Heart left ventricle (tissue), 16 donors: ENCODE measurements at places on chromosomes 1 and 21.

DNA sequence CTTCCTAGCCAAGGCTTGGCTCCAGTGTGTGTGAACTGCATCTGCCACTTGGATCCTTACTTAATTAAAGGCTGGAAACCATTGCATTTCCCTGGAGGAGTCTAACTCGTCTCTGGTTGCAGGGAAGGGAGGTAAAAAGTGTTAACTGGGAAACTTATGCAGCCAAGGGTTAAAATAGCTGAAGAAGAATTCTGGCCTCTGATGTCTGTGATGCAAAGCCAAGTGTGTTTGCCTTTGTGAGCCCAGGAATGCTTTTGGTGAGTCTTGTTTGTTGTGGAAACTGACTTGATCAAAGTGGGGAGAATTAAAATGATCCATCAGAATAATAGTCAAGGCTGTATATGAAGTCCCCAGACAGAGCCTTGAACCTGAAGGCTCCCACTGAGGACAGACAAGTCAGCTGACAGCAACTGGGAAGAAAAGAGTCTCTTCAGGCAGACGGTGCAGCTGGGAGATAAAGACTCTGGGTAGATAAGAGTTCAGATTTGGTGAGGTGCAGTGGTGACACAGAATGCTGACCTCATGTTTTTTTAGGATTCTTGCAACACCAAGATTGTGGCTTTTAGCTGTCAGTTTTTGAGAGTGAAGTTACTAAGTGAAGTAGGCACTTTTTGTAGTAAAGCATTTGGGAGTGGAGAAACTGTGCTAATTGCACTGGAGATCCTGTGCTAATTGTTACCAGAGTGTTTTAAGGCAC, 59.5 kb upstream of the WLS start:
- DNase-seq: no peak

- DNase-seq: no peak
Observed at GRCh38 chr21:14354515-14354914, 28.4 kb downstream of the HSPA13 start.

GRCh38 chr21:29104239-29104708, 26.2 kb upstream of the MAP3K7CL start:
- no peak for DNase-seq

GRCh38 chr1:24526940-24527542, 24.4 kb downstream of the RCAN3 start:
- no peak for DNase-seq

- DNase-seq: no peak
Observed at GRCh38 chr1:231814521-231814920, 187.9 kb downstream of the DISC1 start.

GRCh38 chr1:89519779-89520358, 4.8 kb upstream of the LRRC8B start:
- no peak for DNase-seq

DNA sequence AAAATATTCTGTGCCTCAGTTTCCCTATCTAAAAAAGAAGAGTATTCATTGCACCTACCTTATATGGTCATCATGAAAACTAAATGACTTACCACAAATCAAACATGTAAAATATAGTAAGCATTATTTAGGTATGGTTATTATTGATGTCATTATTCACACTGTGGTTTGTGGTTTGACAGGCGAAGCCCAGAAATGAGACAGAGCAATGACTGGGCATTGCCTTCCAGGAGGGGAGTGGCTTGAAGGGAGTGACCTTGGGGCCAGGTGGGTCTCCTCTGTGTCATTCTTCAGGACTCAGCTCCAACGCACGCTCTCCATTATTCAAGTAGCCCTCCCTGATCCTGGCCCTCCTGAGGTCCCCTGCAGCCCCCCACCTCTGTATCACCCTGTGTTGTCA, 133.7 kb downstream of the DMRTA2 start:
- DNase-seq: no peak

- DNase-seq: no peak
Observed at GRCh38 chr1:20430355-20431175, 55.4 kb downstream of the CAMK2N1 start.

GRCh38 chr1:8660411-8660828, 157.0 kb downstream of the RERE start:
- DNase-seq: peak; percentile 47

DNA sequence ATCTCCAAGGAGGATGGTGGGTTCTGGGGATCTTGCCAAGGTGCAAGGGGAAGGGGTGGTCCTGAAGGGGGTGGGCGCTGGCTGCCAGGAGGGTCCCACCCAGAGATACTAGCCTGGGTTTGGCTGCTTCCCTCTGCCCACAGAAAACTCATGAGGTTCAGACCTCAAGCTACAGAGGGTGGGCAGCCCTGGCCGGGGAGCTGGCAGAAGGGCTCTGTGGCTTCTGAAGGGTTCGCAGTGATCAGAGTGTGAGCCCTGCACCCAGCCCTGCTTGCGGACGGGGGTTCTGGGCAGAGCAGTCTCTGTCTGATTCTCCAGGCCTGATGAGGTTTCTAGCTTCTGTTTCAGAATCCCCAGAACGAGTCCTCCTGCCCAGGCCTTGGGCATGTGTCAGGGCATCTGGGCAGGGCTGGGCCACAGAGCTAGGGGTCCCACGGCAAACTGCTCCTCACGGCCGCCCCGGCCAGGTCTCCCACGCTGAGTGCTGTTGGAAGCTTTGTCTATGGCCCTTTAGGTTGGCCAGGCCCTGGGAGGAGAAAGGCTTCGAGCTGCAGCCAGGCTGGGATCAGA, 635 bp upstream of the MMEL1 start:
- no peak for DNase-seq

GRCh38 chr1:173467426-173467825, 9.7 kb upstream of the PRDX6 start:
- no peak for DNase-seq

DNA sequence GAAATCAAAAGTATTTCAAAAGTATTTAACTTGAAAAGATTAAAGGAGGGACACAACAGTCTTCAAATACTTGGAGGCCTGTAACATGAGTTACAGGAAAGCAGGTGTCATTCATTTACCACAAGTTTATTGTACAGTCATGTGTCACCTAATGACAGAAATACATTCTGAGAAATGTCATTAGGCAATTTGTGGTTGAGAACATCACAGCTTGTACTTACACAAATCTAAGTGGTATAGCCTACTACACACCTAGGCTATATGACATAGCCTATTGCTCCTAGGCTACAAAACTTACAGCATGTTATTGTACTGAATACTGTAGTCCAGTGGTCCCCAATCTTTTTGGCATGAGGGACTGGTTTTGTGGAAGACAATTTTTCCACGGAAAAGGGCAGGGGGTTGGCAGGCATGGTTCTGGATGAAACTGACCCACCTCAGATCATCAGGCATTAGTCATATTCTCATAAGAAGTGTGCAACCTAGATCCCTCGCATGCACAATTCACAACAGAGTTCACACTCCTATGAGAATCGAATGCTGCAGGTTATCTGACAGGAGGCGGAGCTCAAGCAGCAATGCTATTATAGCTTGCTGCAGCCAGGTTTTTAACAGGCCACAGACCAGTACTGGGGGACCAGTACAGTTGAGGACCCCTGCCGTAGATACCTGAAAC, 25.0 kb upstream of the PHTF1 start:
- DNase-seq: no peak

GRCh38 chr1:41135196-41135947, 106.7 kb downstream of the SCMH1 start:
- no peak for DNase-seq

DNA sequence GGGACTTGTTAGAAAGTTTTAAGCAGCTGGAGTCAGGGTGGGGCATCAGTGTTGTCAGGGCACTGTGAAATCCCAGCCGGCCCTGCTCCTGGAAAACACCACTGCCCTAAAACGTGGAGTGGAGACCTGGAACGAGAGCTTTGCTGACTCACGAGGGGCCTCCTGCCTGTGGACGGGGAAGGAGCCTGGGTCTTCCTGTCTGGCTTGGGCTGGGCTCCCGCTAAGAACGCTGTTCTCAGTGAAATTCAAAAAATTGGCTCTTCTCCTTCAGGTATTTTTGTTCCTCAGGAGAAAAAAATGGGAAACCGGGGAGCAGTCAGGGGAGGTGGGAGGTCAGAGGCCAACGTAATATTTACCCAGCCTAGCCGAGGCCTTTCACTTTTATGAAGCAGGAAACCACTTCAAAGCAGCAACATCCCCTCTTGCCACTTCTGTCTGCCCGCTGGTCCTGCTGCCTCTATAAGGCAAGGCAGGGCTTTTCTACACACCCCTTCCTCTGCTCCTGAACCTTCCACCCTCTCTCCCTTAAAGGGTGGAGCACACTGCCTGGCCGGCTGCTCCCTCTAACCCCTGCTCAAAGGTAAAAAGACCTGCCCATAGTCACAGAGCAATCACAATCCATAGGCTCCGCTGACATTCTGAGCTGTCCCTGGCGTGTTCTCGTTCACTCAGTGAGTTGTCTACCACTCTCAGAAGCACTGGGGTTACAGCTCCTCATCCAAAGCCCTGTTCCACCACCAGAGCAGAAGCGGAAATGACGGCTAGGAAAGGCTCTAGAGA, 8.0 kb downstream of the PLXNA2 start:
- DNase-seq: peak; percentile 80

DNA sequence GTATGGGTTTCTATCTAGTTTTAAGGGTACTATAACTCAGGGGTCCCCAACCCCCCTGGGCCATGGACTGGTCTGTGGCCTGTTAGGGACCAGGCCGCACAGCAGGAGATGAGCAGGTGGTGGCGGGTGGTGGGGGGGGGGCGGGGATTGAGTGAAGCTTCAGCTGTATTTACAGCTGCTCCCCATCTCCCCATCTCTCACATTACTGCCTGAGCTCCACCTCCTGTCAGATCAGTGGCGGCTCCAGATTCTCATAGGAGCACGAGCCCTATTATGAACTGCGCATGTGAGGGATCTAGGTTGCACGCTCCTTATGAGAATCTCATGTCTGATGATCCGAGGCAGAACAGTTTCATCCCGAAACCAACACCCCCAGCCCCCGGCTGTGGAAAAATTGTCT, 95.1 kb upstream of the SLC45A1 start:
- no peak for DNase-seq

- no peak for DNase-seq
Observed at GRCh38 chr1:112904071-112904830, 51.7 kb downstream of the SLC16A1 start.

GRCh38 chr1:48930011-48930410, 153.3 kb upstream of the BEND5 start:
- no peak for DNase-seq

DNA sequence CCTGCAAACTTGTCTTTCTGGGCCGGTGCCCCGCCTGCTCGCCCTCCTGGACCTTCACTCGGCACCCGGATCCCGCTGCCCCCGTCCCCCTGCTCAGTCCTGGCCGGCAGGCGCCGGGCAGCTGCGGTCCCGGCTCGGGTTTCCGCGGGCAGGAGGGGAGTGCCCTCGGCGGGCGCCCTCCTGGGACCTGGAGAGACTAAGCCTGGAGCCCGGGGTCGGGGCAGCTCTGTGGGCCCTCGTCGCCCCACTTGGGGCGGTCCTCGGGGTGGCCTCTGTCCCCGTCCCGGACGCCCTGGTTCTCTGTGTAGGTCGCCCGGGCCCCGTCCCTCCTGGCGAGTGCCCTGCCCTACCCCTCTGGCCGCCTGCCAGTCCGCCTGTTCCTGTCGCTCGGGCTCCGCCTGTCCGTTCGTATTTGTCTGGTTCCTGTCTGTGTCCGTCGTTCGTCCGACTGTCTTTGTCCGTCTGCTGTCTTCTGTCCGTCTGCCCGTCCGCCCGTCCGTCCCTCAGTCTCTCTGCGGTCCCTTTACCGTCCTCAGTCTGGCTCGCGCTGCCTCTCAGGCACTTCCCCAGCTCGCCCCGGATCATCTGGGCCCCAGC, 490 bp downstream of the SERINC2 start:
- DNase-seq: peak; percentile 75

DNA sequence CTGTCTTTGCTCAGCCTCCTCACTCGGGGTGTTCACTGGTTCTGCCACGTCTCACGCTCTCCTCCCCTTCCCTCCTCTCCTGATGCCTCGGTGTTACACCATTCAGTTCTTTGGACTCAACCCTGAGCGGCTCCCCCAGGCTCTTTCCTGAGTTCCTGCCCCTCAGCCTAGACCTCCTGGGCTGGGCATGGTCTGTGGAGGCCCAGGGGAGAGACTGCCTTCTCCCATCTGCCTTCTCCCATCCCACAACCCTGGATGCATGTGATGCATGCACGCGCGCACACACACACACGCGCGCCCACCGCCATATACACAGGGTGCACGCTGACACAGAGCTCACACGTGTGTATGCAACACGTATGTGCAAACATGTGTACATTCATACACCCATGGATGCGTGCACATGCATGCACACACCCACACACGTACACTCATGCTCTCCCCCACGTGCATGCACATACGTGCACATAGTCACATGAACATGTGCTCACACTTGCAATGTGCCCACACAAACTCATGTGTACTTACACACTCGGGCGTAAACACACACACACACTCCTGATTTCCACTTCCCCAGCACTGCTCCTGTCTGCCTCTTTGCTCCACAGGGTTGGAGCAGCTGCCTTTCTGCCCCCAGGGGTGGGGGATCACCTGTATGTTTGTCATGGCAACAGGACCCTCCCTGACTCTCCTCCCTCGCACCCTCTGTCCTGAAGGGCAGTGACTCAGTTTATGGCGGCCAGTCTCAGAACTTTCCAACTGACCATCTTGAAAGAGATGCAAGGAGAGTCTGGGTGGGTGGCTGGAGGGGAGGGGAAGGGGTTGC, 59.0 kb downstream of the HUNK start:
- DNase-seq: no peak

DNA sequence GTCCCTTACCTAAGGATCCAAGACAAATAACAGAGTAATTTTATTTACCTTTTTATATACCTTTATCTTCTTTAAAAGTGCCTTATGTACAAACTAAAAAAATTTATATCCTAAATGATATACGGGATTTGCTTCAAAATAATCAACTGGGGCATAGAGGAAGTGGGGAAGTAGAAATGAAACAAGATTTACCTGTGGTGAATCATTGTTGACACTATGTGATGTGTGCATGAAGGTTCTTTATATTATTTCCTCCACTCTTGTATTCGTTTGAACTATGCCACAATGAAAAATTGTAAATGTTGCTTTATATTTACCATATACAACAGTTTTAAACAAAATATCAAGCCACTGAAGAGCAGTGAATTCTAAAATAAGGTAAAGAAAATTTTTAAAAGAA, 13.0 kb downstream of the RGS7 start:
- DNase-seq: no peak

DNA sequence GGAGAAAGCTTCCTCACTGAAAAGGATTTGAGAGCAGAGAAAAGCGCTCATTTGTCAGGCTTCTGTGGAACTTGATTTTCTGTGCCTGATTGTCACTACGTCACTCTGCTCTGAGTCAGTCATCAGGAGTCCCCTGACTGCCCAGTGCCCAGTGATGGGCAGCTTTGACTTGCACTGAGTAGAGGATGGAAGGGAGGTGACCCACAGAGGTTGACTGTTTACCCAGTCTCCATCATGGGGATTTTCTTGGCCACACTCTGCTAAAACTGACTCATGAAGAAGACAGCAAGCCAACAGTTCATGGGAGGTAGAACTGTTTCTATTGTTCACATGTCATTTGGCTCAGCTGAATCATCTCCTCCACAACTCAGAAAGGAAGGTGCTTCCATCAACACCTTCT, 82.1 kb upstream of the DUSP10 start:
- no peak for DNase-seq

DNA sequence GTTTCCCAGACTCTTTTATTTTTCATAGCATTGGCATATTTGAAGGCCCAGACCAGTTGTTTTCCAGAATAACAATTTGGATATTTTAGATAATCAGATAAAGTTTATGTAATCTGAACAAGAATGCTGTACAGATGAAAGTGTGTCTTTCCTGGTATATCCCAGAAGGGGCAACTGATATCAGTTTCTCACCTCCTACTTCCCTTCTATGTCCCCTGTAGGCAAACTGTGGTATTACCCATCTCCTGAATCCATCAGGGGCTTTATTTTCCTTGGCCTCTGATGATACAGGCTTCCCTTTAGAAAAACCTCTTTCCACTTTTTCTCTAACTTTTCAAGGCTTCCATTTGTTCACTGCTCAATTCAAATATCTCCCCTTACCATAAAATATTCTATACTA, 87.5 kb upstream of the RGS1 start:
- no peak for DNase-seq
